ENCODE measurements at places on chromosomes 13 and 19.

GRCh38 chr13:45786293-45786920 lies 65.1 kb downstream of the SIAH3 start:
- DNase-seq: no peak

- DNase-seq: no peak
Observed at GRCh38 chr13:60758637-60759036, 361.6 kb downstream of the TDRD3 start.

DNA sequence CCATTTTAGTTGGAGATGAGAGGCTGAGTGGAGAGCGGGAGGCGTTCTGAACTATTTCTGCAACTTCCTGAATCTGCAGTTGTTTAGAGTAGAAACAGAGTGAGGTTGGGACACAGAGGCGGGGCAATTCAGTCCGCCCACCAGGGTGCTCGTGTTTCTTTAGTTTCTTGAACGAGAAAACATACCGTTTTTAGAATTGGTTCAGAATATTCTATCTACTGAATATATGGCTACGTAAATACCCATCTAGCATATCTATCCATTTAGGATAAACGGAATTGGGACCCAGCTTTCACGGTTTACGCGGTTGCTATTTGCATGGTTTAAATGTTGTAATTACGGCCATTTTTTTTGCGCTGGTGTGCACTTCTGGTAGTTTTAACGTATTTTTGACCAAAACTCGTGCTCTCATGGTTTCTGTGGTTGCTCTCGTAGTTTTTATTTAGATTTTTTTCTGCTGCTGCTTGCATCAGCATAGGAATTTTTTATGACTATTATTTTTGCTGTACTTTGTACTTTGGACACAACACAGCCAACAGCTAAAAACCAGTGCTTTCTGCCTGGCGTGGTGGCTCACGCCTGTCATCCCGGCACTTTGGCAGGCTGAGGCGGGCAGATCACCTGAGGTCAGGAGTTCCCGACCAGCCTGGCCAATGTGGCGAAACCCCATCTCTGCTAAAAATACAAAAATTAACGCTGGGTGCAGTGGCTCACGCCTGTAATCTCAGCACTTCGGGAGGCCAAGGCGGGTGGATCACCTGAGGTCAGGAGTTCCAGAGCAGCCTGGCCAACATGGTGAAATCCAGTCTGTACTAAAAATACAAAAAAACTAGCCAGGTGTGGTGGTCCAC lies 32.7 kb downstream of the TIMM13 start:
- DNase-seq: no peak

DNA sequence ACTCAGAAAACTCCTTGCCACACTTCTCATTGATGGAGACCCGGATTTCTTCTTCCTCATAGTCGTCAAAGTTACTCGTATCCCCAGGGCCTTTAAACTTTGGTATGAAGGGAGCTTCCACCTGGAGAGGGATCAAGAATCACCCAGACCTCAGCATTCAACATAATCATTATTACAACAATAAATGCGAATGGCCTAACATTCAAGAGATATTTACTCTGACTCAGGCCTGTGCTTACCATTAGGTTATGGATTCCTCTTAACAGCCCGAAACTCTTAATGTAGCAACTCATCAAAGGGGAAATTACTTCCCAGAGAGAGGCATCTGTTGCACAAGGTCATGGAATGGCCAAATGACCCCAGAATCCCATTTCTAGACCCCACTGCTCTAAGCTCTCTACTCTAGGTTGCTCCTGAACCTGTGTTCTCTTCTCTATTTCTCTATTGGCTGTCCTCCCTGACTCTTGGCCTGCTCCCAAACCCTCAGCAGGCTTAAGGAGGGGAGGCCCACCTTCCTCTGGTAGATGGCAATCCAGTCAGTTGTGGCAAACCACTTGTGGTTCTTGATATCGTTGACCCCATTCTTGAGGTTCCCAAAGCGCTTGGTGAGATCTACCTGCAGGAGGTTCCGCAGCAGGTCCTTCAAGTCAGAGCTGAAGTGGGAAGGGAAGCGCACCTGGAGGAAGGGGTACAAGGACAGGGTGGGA lies 2.7 kb upstream of the SAMD1 start:
- DNase-seq: no peak

DNA sequence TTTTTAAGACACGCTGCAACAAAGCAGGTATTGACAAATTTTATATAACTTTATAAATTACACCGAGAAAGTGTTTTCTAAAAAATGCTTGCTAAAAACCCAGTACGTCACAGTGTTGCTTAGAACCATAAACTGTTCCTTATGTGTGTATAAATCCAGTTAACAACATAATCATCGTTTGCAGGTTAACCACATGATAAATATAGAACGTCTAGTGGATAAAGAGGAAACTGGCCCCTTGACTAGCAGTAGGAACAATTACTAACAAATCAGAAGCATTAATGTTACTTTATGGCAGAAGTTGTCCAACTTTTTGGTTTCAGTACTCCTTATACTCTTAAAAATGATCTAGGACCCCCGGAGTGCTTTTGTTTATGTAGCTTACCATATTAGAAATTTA lies 1.2 kb downstream of the BRCA2 start:
- no peak for DNase-seq

- no peak for DNase-seq
Observed at GRCh38 chr19:29962793-29963192, 20.8 kb downstream of the URI1 start.
